NB4 (cell line): ENCODE measurements at places on chromosomes 12 and 14.

GRCh38 chr12:68199127-68199526, 26.5 kb downstream of the IL26 start:
- no peak for DNase-seq

- DNase-seq = no peak
These were observed 187.4 kb upstream of the PRMT8 start for GRCh38 chr12:3303410-3304136.

- no peak for DNase-seq
These were observed 128.6 kb downstream of the MED13L start for GRCh38 chr12:116148844-116149243.

- no peak for DNase-seq
These were observed 1.3 kb downstream of the SLC38A1 start for GRCh38 chr12:46267575-46267824.

GRCh38 chr12:53499266-53500141, at the start of gene MAP3K12:
Gene MAP3K12 (minus strand): TSS chr12:53499458. CDS start chr12:53487391, 12,067 bp downstream.
- peak; percentile 66 for DNase-seq

DNA sequence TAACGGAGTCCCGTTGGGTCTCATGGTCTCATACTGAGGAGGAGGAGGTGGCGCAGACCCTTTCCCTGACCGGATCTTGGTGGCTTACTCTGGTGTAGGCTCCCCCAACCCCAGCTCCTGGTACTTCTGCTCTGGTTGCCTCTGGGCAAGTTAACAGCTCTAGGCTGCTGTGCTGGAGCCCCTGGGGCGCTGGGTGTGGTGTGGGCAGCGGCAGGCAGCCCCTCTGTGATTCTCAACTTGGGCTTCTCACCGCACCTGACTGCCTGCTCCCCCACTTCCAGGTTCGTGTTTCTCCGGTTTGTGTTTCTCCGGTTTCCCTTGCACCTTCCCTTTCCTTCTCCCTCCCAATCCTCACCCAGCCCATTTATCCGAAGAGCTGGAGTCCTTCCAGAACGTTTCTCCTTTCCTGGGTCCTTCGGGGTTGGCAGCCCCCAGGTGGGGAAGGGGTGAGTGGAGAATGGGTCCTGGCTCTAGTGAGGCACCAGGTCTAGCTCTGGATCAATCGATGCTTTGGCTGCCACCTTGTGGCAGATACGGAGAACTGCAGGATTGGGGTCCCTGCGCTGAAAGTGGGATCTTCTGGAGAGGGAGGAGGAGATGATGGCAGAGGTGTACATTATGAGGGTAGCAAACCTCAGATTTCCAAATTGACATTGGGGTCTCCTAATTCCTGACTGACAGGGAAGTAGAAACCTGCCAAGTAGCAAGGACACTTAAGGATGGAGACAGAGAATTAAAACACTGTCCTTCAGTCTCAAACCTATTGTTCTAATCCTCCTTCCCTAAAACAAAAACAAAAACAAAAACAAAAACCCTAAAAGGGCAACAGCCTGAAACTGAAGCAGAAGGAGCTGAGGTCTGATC, 8.3 kb downstream of the CISTR start:
- DNase-seq = peak; percentile 70

DNA sequence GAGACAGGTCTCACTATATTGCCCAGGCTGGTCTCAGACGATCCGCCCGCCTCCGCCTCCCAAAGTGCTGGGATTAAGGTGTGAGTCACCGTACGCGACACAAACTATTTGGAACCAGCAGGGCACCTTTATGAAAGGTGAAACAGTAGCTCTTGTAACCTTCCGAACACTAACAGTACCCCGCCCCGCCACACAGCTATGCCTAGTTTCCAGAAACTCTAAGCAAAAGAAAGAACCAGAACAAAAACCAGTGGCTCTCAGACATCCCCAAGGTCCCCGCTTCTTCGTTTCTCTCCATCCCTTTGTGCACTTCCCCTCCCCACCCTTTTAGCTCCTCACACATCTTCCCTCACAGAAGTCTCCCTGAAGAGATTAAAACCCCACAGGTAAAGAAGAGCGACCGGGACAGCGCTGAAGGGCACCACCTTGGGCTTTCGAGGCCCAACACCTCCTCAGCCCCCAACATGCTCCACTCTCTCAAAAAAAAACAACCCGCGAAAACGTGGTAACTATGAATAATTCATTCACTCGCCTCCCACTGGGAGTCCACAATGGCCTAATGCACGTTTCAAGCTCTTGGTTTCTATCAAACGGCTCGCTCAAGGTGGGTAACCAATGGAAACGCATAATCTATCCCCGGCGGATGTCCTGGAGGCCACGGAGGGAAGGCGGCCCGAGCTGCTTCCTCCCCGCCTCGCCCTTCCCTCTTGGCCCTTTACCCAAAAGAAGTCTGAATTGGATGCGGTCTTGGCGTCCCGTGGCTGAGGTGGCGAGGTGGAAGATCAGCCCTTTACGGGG, 877 bp downstream of the BAG5 start:
- peak; percentile 70 for DNase-seq

GRCh38 chr14:99143793-99144192, 128.2 kb downstream of the BCL11B start:
- peak; percentile 65 for DNase-seq

GRCh38 chr14:20659813-20660395, 18.4 kb upstream of the OR6S1 start:
- DNase-seq = no peak

- DNase-seq = no peak
These were observed 147.7 kb upstream of the SYT10 start for GRCh38 chr12:33587354-33587753.

DNA sequence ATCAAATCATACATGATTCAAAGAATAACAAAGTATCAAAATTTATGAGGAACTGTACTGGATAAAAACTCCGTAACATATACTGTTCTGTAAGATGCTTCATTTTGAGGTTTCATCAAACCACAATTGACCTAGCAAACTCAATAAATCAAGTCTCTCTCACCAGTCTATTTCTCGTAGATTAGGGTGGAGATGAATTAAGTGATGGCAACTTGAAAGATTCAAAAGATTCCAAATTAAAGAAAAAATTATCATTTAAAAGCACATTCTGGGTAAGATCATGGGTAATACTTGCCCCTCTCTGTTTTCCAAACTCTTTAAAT, 74.4 kb downstream of the PAPLN start:
- no peak for DNase-seq

DNA sequence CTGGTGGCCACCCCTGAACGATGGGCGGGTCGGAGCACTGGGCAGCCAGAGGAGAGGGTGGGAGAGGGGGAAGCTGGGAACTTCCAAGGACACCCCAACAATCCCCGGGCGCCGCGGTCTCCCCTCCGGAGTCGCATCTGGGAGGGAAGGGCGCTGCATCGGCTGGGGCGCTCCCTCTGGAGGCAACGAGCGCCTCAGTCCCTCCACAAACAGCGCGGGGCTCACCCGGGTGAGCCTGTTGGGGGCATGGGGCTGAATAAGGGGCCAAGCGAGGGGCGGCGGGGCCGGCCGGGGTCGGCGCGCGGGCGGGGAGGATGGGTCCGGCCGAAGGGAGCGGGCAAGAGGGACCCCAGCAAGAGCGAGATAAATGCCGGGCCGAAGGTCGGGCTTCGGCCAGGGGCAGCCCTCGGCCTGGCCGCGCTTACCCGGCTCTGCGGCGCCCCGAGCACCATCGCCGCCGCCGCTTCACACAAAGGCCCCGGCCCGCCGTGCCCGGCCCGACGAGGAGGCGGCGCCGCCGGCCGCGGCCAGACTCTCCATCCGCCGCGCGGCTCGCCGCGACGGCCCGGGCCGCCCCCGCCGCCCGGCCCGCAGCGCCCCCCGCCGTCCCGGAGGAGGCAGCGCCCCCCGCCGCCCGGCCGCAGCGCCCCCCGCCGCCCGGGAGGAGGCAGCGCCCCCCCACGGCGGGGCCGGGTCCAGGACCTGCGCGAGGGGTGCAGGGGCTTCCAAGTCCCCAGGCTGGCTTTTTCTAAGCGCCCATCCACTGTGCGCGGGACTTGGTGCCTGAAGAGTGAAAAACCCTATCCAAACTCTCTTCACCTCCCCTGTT, at the start of gene ZBTB39:
Gene ZBTB39, minus strand, starts transcription at position 567 of the 829 bp plus-strand sequence. CDS start 1,629 bp downstream, outside the sequence.
- peak; percentile 80 for DNase-seq

DNA sequence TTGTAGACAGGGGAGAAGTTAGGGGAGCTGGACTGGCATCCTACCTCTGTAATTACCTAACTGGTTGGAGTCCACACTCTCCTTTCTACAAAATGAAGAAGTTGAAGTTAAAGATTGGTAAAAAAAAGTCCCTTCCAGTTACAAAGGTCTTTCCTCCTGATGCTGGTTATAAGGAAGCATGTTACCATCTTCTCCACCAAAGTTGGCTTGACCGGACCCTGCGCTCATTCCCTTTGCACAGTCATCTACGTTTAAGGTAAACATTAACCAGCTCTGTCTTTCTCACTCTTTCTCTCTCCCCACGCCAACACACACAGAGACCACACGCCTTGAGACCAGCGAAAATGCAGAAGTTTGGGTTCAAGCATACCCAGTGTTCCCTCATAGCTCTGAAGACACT, 11.9 kb downstream of the FBLN5 start:
- no peak for DNase-seq

DNA sequence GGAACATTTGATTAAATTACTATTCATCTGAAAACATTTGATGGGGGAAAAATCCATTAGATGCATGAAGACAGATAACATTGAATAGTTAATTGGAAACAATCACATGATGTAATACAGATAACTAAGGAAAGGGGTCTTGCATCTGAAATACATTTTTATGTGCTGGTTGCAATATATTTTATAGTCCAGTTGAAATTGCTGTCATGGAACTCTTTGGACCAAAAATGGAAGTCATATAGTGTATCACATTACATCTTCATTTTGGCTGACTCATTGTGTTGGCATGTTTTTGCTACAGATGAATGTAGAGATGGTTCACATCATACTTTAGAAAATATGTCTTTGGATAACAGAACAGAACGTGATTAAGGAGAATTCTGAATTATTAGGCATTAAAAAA, 43.0 kb upstream of the GNPNAT1 start:
- no peak for DNase-seq

DNA sequence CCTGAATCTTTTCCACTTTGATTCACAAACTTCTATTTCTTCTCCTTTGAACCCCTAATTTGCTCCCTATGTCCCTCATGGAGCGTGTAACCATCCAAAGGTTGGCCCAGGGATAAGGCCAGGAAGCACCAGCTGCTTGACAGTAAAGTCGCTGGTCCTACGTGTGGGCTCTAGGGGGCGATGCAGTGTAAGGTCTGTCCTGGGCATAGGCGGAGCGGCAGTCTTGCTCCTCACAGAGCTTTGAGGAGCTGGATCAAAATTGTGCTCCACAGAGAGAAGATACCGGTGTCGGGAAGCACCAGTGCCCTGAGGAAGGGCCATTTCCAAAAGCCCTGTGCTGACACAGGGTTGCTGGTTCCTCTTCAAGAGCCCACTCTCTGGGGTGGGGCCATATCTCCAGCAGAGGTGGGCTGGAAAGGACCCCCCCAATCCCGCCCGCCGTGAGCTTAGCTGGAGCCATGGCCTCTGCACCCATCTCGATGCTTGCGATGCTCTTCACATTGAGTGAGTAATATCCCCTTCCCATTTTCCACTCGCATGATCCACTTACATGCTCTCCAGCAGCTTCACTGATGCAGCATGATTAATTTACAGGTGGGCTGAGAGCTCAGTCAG, 49.9 kb upstream of the OR4E1 start:
- peak; percentile 50 for DNase-seq

DNA sequence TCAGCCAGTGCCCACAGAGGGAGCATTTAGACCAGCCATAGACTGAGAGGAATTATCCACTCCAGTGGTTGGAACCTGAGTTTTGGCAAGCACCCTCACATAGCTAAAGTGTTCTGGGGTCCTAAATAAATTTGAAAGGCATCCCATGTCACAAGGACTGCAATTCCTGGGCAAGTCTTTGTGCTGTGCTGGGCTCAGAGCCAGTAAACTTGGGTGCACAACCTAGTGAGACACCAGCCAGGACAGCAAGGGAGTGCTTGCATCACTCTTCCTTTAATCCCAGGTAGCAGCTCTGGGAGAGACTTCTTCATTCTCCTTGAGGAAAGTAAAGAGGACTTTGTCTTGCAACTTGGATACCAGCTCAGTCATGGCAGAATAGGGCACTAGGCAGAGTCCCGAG, 142.0 kb upstream of the FSCB start:
- no peak for DNase-seq

DNA sequence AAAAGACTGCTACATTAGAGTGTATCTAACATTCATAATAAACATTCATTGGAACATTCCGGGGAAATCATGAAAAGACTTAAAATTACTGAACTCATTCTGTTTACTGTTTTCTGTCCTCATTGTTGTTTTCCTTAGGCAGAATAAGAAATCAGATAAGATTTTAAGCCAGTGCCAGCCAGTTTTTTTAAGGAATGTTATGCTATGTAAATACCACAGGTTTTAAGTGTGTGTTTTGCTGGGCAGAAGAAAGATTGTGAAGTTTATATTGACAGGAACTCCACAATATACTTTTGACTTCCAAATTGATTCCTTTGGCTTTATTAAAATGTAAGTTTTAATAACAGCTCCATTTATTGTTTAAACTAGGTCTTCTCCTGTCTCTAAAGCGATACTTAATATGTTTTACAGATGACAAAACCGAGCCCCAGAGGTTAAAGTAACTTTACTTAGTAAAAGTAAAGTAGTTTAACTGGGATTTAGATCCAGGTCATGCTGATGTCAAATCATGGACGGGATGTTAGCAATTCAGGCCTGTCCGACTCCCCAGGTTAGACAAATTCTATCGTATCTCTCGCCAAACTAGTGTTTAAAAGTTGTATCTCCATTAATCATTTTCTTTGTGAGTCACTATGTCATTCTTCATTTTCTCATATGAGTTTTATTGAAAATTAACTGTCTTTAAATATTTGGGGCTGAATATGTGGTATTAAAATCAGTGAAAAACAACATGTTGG, 1.7 kb downstream of the LARP4 start:
- DNase-seq = no peak

DNA sequence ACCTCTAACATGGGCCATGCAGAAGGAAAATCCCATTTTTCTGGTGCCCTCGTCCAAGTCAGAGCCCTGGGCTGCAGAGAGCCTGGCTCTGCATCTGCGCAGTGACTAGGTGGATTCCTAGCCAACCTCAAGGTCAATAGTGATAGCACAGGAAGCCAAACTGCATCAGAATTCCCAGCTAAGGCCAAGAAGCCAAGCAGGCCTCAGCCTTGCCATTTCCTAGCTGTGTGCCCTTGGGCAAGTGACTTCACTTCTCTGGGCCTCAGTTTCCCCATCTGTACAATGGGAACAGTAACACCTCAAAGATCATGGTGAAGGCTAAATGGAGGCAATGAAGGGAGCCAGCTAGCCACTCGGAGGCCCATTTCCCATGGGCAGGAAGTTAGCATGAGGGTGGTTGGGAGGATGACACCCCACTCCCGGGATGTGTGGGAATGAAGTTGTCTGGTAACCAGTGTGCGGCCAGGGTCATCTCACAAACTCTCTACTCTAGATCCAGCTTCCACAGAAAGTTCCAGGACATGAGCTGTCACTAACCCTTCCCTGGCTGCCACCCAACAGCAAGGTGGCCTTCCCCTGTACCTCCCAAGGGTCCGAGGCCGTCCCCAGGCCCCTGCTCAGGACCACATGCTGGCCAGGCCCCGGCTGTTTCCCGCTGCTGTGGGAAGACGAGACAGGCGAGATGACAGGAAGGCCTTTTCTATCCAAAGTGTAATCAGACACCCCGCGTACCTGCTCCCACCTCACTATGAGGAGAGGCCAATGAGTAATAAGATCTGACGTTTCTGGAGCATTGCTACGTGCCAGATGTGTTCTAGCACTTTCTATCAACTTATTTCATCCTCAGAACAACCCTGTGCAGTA, 125.7 kb downstream of the SCARB1 start:
- DNase-seq = no peak
